Activated effector memory CD4-positive, alpha-beta T cell treated with Interleukin-2 at 50 U/mL for 16 hours (primary cell): ENCODE measurements at places on chromosomes 7 and 10.
A peak's percentile ranks its signal among the peaks of the same experiment; 100 is the strongest.

GRCh38 chr10:98790817-98791216, 344.1 kb upstream of the HPS1 start:
- DNase-seq, result no peak

DNA sequence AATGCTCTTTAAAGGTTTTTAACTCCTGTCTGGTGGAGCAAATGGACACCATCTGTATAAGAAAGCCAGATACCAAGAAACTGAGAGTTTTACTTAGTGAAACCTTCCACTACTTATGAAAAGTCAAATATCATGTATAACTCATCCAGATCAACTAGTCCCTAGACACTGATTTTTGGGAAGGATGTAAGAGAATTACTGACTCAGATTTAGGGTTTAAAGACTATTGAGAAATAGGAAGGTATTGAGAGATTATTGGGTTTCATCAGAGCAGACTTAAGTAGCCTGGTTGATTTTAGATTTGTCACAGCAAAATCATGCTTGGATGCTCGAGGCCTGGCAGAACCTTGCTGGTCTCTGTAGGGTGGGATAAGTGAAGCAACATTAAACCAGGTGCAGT, 3.1 kb downstream of the CSTF2T start:
- DNase-seq, result no peak

DNA sequence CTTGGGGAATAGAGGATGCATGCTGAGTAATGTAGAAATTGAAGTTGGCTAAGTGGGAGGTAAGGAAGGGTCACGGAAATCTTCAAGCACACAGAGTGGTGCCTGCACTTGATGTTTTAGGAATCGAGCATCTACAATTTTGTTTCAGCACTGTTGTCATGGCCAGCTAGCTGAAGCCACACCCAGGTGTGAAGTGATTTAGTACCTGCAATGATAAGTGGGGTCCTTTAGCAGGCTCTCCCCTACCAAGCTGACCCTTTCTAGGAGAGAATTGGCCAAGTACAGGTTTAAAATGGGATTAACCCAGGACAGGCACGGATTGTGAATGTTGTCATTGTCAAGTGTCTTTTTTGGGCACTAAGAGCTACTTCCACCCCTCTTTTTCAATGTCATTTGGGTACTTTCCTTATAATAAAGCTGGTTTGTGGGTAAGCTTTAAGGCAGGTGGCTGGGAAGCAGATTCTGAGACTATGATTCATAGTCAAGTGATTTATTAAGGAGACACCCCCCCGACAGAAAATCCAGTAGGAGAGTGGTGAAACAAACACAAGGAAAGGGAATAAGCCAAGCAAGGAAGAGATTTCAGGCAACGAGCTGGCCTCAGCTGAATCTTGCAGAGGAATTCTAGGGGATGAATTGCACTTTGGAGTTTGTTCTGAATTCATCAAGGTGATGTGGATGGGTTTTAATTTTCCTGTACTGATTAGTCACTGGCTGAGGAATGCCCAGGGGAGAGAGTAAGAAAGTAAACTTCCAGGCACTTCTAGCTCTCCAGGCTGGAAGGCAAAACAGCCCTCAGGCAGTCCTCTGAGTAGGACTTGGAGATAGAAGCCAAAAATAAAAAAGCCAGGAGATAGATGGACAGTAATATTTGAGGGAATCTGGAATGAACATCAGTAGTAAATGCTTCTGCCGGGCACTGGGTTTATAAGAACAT, 1128.4 kb downstream of the SORCS3 start:
- DNase-seq, result no peak

GRCh38 chr10:126400641-126401040, 12.4 kb upstream of the ADAM12 start:
- no peak for DNase-seq

- DNase-seq, result no peak
Measured at GRCh38 chr10:50590935-50591334, 32.8 kb downstream of the SGMS1 start.

- no peak for DNase-seq
Measured at GRCh38 chr7:46360296-46360695, 439.2 kb upstream of the IGFBP3 start.

DNA sequence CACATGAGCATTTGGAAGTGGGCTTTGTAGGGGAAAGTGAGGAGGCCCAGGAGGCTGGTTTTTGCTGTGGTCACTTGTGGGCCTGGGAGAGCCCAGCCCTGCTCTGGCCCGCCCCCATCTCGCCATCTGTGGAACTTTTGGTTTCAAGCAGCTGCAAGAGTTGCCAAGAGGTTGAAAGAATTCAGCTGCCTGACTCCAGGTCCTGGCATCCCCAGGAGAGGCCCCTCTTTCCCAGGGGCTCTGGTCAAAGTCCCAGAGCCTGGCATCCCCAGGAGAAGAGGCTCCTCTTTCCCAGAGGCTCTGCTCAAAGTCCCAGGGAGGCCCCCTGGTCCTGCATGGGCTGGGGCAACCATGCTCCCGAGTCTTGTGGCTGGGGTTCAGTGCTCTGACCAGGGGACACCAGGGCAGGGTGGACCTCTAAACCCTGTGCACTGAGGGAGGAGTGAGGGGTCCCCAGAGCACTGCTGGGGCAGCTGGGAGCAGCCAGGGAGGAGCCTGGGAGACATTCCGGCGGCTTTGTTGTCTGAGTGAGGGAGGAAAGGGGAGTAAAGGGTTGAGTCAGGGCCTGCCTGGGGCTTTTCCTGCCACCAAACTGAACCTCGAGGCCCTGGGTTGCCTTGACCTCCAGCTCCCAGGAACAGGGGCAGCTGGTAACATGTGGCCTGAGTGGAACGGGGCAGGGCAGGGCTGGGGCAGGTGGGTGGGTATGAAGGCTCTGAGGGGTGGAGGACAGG, 27.7 kb upstream of the CSGALNACT2 start:
- no peak for DNase-seq

DNA sequence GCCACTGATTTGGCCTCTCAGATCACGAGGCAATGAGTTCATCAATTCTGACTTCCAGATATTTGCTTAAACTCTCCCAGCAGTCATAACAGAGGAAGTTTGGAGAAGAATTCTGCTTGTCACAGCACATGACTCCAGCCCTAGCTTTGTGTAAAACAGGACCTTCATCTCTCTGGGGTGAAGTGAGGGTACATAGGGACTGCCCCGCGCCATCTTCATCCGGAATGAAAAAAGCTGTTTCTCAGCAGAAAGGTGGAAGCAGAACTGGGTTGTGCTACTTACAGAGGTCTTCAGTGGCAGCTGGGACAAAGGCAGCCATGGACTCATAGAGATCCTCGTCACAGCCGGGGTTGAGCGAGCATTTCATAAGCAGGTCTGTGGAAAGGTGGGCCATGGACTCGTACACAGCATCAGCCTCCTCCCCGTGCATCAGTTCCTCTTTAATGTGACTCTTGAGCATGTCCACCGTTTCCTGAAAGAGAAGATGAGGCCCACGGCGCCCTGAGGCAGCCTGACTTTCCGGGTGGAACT, 58.4 kb upstream of the TM9SF3 start:
- DNase-seq, result no peak

- DNase-seq, result no peak
Measured at GRCh38 chr10:15245530-15245929, 77.0 kb upstream of the NMT2 start.

DNA sequence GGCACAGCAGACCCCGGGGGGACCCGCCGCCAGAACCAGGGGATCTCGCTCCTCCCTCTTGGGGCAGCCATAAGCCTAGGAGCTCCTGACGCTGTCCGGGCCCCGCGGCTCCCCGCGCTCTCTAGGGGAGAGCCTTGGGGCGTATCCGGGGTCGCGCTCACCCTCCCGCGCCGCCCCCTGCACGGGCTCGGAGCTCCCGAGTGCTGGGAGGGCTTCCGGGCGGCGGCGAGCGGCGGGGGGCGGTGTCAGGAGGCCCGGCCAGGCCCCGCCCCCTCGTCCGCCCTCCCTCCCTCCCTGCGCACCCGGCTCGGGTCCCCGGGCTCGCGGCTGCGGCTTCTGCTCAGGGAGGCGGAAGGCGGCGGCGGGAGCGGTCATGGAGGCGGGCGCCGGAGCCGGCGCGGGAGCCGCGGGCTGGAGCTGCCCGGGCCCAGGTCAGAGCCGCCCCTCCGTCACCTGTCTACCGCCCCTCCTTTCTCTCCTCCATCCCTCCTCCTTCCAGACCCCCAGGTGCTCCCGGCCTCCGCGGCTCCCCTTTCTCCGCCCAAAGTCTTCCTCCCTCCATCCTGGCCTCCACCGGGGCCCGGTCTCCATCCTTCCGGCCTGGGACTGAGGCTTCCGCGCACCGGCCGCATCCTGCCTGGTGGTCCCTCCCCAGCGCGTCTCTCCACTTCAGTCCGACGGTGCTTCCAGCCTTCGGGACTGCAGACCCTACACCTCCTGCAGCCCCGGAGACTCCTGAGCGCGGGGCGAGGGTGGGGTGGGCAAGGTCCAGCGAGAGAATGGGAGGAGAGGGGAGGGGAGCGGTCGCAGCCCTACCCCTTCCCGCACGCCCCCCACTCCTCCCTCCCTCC, at the start of gene CCDC136:
CCDC136 (plus strand) TSS at position 848 of the 851 bp plus-strand sequence. CDS start 444 bp downstream, outside the sequence.
- DNase-seq, result peak; percentile 73

- DNase-seq, result no peak
Measured at GRCh38 chr7:80134536-80135308, at the start of gene GNAI1. Gene GNAI1, plus strand, starts transcription at chr7:80134831. Its CDS starts 330 bp downstream, at chr7:80135161.

DNA sequence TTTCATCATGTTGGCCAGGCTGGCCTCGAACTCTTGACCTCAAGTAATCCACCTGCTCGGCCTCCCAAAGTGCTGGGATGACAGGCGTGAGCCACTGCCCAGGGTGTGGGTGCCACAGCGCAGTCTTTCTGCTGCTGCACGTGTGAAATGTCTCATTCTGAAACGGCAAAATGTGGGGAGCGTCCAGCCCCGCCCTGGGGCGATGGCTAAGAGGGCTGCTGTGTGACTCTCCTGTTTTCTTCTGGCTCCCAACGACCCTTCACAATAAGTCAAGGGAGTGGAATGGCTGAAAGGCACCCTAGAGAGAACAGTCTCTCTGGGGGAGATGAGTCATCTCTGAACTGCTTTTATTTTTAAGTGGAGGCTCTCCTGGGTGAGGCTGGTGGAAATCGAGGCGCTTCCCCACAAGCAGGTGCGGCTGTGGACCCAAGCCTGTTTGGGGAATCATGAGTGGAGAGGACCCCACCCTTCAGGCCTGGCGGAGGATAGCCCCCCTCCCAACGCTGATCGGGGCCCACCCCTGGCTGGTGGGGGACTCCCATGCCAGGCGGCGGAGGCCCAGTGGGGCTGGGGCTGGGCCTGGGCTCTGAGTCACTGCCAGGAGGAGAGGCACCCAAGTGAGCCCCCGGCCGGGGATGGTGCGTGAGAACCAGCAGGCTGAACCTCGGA, 18.0 kb downstream of the ADAP1 start:
- DNase-seq, result no peak

- no peak for DNase-seq
Measured at GRCh38 chr10:74738985-74739567, 87.3 kb upstream of the KAT6B start.

DNA sequence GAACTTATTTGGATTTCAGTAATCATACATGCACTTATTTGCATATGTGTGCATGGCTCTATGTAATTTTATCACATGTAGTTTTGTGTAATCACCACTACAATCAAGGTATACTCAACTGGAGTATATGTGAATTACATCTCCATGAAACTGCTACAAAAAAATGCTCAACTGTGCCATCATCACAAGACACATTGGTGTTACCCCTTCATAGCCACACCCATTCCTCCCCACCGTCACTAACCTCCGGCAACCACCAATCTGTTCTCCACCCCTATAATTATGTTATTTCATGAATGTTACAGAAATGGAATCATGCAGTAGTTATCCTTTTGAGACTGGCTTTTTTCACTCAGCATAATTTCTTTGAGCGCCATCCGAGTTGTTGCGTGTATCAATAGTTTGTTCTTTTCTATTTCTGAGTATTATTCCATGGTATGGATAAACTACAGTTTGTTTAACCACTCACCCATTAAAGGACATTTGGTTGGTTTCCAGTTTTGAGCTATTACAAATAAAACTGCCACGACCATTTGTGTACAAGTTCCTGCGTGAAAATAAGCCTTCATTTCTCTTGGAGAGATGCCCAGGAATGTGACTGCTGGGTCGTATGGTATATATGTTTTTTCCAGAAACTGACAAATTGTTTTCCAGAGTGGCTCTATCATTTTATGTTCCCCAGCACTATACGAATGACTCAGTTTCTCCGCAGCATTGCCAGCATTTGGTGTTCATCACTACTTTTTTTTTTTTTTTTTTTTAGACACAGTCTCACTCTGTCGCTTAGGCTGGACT, 11.3 kb upstream of the SMO start:
- DNase-seq, result no peak

DNA sequence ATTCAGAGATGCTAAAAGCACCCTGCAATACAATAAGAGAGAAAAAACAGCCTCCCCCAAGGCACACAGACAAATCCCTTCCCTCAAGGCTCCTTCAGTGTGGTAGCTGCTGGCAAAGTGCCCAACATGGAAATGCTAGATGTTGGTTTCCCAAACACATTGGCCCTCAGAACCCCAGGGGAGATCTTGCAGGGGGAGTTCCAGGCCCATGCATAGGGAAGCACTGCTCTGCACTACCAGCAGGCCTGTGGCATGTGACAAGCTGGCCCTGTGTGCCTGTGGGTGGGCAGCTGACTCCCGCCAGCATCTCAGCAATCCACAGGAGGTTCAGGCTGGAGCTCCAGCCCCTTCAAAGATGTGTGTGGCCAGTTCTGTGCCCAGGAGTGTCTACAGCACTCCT, 16.8 kb upstream of the CSGALNACT2 start:
- no peak for DNase-seq

GRCh38 chr10:2681891-2682290, 385.5 kb upstream of the PFKP start:
- DNase-seq, result no peak

GRCh38 chr10:125709553-125710474, 9.7 kb upstream of the EDRF1 start:
- DNase-seq, result no peak

GRCh38 chr7:71511361-71511807, 379.4 kb downstream of the GALNT17 start:
- no peak for DNase-seq

DNA sequence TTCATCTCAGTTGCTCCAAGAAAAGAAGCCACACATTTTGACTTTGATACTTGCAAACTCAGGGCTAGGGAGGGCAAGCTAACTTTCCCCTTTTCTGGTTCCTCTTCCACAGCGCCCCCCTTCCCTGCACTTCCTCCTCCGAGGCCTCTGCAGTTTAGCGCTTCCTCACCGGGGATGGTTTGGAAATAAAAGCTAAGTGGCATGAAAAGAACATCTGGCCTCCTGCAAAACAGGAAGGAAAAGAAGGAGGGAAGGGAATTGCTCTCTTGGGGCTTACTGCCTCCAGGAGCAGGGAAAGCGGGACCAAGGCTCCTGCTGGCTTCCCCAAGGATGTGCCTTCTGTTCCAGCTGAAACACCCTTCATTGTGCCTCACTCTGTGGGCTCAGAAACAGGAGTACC, 42.3 kb downstream of the PRKCQ start:
- DNase-seq, result no peak

DNA sequence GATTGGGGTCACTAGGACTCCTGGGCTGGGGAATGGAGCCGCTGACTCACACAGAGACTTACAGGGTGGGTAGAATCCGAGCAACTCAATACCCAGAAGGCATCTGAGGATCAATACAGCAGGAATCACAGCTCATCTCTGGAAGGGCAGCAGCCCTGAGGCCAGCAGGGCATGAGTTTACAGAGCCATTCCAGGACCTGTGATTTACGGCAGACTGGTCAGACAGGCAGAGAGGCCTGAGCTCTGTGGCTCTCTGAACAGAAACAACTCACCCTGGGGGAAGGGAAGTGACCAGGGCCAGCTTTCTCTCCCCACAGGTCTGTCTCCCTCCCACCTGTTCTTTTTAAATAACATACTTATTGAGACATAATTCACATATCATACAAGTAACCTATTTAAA, 88.2 kb upstream of the CXCL12 start:
- no peak for DNase-seq

GRCh38 chr10:121053151-121053550, 202.0 kb downstream of the WDR11 start:
- DNase-seq, result no peak
